ENCODE measurements at places on chromosomes 1 and 21.

- no peak for DNase-seq
Observed at GRCh38 chr1:191034132-191034531, 556.5 kb upstream of the BRINP3 start.

DNA sequence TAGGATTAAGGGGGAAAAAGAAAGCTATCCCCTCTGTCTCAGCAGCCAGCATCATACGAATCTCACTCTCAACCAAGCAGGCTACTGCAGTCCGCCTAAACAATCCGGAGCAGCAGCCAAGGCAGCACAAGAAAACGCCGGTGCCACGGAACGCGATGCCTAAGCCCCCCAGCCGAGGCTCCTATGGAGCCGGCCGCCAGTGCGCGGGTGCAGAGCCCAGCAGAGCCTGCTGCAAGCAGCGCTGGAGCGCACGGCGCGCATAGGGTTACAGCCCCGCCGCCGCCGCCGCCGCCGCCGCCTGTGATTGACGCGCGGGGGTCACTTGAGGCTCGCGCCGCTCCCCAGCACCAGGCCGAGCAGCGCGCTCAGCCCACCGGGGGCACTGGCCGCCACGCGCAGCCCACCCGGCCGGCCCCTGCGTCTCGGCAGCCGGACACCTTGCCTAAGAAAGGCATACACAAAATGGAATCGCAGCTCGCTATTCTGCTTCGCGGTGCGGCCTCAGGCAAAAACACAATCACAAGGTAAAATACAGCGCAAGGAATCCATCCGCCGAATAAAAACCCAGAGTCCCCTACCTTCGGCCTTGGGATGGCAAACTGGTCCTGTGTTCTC is 780 bp downstream of the HIVEP3 start:
- DNase-seq: peak; percentile 35

- DNase-seq: no peak
Observed at GRCh38 chr1:232423591-232423990, 206.3 kb downstream of the SIPA1L2 start.

- no peak for DNase-seq
Observed at GRCh38 chr1:52506349-52506748, 46.5 kb downstream of the TUT4 start.

- DNase-seq: no peak
Observed at GRCh38 chr1:8004803-8005573, 21.1 kb downstream of the ERRFI1 start.

GRCh38 chr1:170518965-170519364 is 13.0 kb upstream of the GORAB start:
- no peak for DNase-seq

DNA sequence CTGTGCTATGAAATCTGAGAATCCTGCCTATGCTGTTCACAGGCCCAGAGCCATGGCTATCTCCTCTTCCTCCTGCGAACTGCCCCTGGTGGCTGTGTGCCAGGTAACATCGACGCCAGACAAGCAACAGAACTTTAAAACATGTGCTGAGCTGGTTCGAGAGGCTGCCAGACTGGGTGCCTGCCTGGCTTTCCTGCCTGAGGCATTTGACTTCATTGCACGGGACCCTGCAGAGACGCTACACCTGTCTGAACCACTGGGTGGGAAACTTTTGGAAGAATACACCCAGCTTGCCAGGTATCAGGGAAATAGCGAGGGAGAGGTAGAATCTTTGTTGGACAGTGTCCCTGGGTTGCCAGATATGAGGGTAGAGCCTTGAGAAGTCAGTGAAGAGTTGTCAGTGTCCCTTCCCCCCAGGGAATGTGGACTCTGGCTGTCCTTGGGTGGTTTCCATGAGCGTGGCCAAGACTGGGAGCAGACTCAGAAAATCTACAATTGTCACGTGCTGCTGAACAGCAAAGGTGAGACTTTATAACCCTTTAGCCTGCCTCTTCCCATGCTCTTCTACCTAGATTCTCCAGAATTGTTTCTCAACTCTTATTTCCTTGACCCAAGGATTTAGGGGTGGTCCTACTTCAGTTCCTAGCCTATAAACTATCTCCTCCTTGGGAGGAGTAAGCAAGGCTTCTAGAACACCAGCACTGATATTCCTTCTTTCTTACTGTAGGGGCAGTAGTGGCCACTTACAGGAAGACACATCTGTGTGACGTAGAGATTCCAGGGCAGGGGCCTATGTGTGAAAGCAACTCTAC is 1.4 kb downstream of the NIT1 start:
- DNase-seq: peak; percentile 71

- DNase-seq: no peak
Observed at GRCh38 chr1:204335085-204335484, 24.6 kb downstream of the PLEKHA6 start.

DNA sequence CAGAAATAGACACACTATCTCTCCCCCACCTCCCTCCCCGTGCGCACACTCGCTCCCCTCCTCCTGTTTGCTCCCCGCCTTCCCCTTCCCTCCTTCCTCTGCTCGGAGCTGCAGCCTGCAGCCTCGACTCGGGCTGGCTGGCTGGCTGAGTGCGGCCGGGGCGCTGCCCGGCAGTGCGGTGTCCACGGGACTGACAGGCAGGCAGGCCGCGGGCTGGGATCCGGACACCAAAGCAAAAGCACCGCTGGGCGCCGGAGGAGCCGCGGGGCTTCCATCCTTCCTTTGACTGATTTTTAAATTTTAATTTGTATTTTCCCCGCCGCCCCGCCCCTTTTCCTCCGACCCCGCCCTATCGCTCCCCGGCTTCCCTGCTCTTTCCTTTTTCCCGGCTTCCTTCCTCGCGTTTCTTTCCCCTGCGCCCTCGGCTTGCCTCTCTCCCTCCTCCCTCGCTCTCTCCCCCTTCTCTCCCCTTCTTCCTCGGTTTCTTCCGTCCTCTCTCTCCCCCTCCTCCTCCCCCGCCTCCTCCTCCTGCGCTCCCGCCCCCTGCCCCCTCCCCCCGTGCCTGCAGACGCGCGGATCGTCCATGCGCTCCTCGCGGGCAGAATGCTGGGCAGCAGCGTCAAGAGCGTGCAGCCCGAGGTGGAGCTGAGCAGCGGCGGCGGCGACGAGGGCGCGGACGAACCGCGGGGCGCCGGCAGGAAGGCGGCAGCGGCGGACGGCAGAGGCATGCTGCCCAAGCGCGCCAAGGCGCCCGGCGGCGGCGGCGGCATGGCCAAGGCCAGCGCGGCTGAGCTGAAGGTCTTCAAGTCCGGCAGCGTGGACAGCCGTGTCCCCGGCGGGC is 109.4 kb downstream of the NAV1 start:
- DNase-seq: no peak

GRCh38 chr1:236686815-236687160 is 489 bp downstream of the ACTN2 start:
- no peak for DNase-seq

- no peak for DNase-seq
Observed at GRCh38 chr21:33246506-33246905, 16.8 kb downstream of the IFNAR2 start.

GRCh38 chr1:224696891-224697765 is 81.0 kb downstream of the CNIH3 start:
- no peak for DNase-seq

DNA sequence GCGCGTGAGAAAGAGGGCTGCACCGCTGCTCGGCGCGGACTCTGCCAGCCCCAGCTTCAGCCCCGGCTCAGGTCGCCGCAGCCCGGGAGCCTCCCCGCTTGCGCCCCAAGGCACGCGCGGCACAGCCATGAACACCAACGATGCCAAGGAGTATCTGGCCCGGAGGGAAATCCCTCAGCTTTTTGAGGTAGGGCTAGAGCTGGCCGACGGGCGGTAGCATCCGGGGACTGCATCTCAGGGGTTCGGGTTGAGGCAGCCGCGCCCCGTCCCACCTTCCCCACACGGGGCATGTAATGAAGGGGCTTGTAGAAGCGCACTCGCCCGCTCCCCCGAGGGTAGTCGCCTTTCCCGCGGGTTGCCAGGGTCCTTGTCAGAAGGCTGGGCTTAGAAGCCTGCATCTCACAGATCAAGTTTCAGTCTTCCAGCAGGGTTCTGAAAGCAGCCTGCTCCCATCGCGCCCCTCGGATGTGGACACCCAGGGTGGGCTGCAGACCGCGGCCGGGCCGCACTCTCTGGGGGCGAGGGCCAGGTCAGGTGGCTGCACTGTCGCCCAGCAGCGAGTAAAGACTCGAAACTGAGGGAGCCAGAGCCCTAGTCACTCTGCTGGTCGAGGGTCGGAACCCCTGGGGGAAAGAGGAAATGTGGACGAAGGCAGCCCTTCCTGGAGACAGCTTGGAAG is 507 bp downstream of the AK5 start:
- DNase-seq: peak; percentile 18

DNA sequence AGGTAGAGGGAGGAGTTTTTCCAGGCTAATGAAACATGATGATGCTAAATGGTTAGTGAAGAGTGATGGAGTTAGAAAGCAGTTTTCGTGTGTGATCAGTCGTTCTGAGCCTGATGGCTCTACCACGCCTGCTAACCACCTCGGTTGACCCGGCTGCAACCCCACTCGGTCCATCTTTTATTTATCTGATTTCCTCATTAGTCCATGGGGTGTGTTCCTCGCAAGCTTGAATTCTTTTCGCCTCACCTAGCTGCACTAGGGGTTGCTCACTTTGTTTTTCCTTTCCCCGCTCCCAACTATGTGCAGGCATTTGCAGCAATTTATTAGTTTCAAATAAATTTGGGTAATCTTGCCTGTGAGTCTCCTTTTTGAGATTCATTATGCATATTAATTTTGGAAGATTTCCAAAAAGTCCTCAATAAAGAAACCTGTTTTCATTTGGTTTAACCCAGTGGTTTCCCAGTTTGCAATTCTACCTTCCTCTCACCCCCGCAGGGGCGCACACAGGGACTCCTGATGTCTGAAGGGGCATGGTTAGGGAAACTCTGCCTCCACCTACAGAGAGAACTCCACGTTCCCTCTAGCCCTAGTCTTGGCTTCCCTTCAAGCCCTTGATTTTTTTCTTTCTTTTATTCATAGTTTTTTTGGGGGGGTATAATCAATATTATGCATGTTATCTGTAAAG is 12.6 kb downstream of the B3GALT5 start:
- DNase-seq: no peak

DNA sequence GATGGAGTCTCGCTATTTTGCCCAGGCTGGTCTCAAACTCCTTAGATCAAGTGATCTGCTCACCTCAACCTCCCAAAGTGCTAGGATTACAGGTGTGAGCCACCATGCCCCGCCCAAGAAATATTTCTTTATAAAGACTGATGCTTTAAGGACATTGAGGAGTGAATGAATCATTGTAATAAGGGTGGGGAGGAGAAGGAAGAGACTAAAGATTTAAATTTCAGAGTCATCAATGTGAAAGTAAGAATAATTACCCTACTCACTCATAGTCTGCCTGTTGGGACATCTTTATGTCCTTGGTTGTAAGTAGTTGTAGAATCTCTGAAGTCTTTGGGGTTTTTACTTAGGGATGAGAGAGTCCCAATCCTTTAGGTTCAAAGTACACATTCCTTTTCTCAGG is 7.3 kb downstream of the KDM1A start:
- no peak for DNase-seq

GRCh38 chr1:243249214-243249613 is 5.9 kb downstream of the CEP170 start:
- no peak for DNase-seq

DNA sequence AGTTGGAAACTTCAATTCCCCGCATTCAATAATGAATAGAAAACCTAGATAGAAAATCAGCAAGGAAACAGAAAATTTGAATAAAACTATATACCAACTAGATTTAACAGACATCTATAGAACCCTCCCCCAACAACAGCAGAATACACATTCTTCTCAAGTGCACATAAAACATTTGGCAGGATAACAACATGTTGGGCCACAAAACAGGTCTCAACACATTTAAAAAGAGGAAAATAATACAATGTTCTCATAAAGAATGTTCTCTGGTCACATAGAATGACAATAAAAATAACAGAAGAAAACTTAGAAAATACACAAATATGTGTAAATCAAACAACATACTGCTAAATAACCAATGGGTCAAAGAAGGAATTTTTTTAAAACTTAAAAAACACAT is 24.9 kb downstream of the ITGB3BP start:
- no peak for DNase-seq

GRCh38 chr1:208243527-208243966 is 637 bp downstream of the PLXNA2 start:
- DNase-seq: peak; percentile 4

- no peak for DNase-seq
Observed at GRCh38 chr1:234144901-234145300, 228.4 kb upstream of the COA6 start.

GRCh38 chr1:241482761-241483250 is 36.7 kb downstream of the FH start:
- DNase-seq: no peak

DNA sequence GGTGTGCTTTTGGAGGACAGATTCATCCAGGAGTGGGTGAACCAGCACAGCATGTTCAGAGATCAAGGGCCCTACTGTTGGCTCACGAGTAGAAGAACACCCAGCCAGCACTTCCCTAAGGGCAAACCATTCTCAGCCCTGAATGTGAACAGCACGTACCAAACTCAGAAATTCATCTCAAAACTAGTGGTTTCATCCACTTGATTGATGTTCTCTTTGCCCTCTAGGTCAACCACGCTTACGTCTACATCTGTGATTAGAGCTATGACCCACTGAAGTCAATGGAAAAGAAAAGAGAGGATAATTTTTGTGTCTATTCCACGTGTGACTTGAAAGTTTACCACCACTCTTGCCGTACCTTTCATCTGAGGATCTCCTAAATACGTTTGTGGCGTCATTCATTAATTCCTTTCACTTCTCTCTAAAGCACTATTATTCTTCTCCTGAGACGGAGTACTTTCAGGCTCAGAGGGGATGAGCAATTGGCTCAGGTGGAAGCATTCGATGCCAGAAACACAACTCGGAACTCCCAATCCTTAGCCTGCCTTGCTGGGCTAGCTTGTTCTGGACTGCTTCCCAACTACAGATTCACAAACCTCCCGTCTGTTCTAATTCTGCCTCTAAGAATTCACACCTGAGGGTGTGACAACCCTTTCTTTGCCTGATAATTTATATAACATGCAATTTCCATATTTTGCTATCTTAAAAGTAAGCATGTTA is 57.3 kb upstream of the HIVEP3 start:
- no peak for DNase-seq

DNA sequence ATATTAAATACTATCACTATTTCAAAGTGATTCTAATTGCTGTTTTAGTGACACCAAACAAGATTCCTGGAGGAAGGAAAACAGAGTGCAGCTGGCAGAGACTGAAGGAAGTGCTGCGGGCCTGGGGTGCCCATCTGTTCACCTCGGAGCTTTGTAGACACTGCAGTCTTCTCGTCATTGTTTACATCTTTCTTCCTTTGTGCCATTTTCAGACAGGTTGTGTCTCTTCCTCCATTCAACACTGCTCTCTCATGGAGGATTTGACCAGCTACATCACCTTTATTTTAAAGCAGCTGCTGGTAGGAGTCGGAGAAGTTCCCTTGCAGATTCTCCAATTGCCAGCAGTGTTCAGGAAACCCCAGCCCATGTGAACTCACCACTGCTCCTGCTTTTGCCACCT is 37.3 kb downstream of the ABCA4 start:
- no peak for DNase-seq

GRCh38 chr21:42980312-42981213 is 6.2 kb downstream of the PKNOX1 start:
- DNase-seq: no peak
